ENCODE measurements at places on chromosomes 13 and 19.
A peak's percentile ranks its signal among the peaks of the same experiment; 100 is the strongest.

DNA sequence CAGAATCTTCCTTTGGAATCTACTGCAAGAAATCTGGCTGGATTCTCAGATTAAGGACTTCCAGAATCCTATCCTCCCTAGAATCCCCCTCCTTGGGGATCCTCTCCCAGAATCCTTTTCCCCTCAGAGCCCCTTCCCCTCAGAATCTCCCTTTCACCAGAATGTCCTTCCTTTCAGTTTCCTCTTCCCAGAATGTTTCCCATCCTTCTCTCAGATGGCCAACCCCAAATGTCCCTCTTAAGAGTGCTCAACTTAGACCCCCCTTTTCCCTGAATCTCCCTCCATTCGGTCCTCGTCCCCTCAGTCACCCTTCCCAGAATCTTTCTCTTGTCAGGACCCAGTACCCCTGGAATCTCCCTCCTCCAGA, 584 bp upstream of the RPS16 start:
- DNase-seq = no peak

DNA sequence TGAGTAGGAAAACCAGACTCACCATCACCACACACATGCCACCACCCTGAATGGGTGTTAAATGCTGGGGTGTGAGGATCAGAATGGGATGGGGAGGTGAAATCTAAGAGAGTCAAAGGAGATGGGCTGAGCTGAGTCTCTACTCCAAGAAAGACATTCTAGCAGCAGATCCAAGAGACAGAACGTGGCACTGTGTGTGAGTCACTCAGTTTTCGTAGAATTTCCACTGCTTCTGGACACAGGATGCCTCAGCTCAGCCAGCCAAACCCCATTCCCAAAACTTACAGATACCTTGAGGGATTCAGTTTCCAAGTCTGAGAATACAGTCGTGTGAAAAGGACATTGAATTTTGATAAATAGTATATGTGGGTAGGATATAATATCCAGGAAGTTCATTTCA, 7.3 kb upstream of the CYP2A7 start:
- DNase-seq = no peak

DNA sequence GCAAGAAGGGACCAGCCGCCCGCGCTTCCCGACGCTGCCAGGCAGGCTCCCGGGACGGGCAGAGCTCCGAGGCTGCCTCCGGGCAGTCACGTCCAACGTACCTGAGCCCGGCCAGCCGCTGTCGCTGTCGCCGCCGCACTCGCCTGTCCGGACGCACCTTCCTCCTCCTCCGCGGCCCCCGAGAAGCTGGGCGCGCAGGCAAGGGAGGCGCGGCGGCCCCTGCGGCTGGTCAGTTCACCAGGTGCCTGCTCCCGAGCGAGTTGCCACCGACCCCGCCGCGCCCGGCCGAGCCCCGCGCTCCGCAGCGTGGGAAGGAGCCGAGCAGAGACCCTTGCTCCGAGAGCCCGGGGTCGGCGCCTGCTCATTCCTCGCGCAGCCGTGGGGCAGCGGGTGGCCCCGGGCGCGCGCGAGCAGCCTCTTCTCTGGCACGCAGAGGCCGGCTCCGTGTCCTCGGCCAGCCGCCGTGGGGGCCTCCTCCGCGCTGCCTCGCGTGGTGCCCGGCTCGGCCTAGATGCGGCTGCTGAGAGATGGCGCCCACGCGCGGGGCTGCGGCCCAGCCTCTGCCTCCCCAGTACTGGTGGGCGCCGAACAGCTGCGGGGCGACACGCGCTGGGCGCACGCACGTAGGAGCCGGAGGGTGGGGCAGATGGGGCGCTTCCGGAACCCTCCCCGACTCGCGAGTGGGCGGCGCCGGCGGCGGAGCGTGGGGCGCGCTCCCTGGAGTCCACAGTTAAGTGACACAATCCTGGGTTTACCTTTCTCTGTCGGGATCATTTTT, 419.4 kb downstream of the UQCRFS1 start:
- DNase-seq = no peak

GRCh38 chr19:13538601-13539253, 32.4 kb upstream of the CACNA1A start:
- no peak for DNase-seq

GRCh38 chr19:48975947-48976847, 11.1 kb downstream of the FTL start:
- DNase-seq = no peak

GRCh38 chr19:53183146-53183764, 9.9 kb downstream of the ZNF665 start:
- no peak for DNase-seq

DNA sequence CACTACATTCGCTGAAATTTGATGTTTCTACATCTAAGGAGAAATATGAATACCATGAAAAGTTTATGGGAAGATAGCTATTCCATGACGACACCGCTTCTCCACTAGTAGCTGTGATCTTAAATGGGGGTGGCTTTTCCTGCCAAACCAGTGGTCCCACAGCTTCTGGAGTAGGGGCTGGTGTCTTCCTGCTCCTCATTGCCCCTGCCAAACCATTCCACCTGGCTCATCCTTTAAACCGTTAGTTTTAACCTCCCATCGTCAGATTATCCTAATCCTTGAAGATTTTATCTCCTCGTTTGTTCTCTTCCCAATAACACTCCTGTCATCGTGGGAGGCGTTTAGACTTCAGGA, 568 bp upstream of the ZNF230 start:
- DNase-seq = no peak

GRCh38 chr13:113470073-113470472, 16.8 kb upstream of the ADPRHL1 start:
- no peak for DNase-seq

DNA sequence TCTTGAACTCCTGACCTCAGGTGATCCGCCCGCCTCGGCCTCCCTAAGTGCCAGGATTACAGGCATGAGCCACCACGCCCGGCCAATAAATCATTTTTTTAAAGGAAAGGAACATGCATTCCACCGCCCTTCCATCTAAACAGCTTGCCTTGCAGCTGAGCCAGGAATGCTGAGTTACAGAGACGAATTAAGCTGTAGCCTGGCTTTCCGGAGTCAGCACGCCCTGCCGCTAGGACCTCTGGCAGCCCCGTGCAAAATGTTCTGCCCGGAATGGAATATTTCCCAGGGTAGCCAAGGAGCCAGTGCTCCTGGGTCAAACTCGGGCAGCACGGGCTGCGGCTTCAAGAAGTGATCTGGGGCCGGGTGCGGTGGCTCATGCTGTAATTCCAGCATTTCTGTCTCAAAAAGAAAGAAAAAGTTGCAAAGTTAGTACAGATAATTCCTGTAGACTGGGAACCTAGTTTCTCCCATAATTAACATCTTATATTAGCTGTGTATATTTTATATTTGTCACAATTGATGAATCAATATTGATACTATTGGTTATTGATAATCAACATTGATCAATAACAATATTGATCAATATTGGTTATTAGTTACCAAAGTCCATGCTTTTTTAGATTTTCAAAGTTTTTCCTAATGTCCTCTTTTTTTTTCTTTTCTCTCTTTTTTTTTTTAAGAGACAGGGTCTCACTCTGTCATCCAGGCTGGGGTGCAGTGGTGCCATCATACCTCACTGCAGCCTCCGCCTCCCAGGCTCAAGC, 19.2 kb downstream of the ATCAY start:
- no peak for DNase-seq

- DNase-seq = peak; percentile 83
Observed at GRCh38 chr19:1113030-1113985, 9.5 kb downstream of the GPX4 start.

GRCh38 chr19:33678796-33679585, 57.2 kb downstream of the CHST8 start:
- DNase-seq = no peak

DNA sequence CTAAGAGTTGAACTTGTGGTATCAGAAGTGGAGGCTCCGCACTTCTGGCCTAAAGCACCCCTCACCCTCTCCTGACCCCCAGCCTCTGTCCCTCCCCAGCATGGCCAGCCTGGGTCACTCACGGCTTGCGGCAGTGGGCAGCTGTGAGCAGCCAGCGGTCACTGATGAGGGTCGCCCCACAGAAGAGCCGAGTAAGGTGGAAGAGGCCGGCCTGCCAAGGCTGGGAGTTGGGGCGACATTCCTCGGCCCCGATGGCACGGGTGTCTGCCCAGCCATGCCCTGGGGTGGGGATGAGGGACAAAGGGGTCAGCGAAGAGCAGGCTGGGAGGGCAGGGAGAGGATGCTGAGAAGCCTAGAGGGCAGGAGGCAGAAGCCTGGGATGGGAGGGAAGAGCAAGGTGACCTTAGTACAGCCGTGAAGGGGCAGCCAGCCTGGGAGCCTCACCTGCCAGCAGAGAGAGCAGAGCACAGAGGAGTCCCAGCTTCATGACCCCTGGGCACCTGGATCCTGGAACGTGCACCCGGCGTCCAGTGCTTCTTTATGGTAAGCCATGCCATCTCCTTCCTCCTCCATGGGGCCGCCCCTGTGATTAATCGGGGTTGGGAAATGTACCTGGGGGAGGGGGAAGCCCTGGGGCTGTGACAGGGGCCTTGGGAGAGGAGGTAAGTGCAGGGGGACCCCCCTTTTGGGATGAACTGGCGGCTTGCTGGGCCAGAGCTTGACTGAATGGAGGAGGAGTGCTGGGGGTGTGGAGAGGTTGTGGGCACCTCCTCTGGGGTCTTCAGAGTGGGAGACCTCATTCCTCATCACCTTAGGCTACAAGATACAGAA, 7.9 kb upstream of the KLK8 start:
- no peak for DNase-seq

- DNase-seq = no peak
Observed at GRCh38 chr19:38715555-38715954, 28.7 kb downstream of the CAPN12 start.

Data from NCI-H187 treated with DMSO at 0.1 percent for 48 hours (cell line).